Right cardiac atrium (tissue), 5 donors: ENCODE measurements at places on chromosomes 12 and 14. TPM values are rescaled to one million over a fixed set of nuclear protein-coding genes. Genes with fewer than 3 reads are reported as not detected.

GRCh38 chr14:24368562-24369252 is 723 bp downstream of the NFATC4 start:
- DNase-seq, result peak; percentile 88

DNA sequence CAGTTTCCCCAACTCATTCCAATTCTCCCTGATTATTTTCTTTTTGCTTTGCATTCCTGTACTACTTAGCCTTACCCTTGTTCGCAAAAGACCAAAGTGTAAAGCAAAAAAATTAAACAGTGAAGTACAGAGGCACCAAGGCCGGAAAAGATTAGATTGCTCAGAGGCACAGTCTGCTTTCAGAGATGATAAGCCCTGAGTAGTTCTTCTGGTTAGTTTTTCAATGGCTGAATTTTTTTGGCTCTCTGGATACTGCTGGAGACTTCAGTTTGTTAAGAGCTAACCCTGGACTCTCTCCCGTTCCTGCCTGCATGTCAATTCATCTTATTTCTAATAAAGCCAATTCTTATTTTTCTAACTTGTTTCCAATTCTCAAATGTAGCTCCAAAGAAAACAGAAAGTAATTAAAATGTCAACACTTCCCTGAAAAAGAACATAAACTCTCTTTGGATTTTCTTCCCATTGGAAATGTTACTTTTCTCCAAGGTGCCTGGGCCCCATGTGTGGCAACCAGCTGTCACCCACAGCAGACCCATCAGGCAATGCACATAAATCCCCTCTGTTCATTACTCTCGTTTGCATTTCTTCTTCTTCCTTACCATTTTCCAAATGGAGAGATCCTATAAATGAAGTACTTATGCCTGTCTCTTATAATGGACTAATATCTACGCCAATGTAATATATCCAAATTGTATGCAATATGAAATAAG is 142.8 kb downstream of the BTG1 start:
- DNase-seq, result no peak

- no peak for DNase-seq
Observed at GRCh38 chr12:49364989-49365388, 2.3 kb upstream of the SPATS2 start.

GRCh38 chr14:31819281-31819680 is 257.8 kb upstream of the ARHGAP5 start:
- DNase-seq, result no peak

DNA sequence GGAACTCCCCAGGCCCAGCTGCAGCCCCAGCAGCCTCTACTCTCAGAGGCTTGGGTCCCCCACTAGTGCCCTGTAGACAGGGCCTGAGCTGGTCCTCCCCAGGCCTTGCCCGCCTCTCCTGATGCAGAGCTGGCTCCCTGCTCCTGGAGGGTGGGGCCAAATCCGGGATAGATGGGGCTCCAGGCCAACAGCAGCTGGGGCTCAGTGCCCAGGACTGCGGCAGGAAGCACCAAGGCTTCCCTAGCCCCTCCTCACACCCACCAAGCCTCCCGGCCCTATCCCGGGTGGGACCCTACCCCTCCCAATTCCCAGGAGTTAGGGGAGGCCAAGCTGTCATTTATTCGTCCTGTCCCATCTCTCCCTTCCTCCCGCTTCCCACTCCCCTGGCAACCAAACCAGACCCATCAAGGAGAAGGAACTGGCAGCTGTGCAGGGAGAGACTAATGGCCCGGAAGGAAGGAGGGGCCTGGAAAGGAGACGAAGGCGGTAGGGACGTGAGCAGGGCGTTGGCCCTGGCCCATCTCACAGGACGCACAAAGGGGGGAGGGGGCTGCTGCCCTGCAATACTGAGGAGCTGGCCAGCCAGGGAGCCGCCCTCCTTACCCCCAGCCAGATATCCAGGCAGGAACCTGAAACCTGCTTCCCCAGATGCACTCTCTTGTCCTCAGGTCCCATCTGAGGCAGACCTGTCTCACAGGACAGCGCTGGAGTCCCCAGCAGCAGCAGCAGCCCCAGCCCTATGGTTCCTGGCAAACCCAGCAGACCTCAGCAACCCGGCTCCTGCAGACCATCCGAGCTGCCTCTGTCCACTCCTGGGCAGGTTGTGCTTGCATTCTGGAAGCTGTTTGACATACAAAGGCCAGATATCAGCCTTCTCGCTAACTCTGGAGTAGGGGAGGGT is 1.6 kb upstream of the PRPH start:
- DNase-seq, result peak; percentile 92

The IAPP gene
- total RNA-seq, result not detected
